ENCODE measurements at places on chromosomes 12 and 14. TPM values are rescaled to one million over a fixed set of nuclear protein-coding genes. Genes with fewer than 3 reads are reported as not detected.

DNA sequence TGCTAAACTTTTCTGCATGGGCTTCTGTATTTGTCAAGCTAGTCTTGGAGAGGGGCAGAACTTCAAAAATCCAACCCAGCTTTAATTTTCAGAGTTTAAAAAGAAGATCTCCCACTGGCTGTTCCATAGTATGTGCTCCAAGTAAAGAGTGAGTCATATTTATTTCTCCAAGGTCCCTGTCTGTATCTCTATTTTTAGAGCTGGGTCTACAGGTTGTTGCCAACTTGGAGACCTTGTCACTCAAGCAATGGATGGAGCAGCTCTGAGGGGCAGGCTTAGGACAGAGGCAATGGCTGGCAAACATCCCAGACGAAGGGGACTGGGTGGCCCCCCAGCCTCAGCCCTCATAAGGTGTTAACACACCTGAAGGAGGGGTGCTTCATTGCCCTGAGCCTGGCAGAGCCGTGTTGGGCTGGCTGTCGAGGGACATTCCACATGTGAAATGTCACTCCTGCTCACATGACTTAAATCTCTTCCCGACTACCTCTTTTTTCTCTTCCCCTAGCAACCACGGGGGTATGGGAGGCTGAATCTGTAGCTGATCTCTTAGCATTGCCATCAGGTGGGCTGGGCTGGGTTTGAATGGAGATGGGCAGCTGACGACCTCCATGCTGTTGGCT lies 103.1 kb downstream of the SMOC1 start:
- H3K27me3 ChIP-seq = no peaks in the 10 kb centered on the region
- no peaks in the 10 kb centered on the region for H3K4me1 ChIP-seq
- no peaks in the 10 kb centered on the region for H3K36me3 ChIP-seq
- H3K4me3 ChIP-seq = no peak overlapping the region

DNA sequence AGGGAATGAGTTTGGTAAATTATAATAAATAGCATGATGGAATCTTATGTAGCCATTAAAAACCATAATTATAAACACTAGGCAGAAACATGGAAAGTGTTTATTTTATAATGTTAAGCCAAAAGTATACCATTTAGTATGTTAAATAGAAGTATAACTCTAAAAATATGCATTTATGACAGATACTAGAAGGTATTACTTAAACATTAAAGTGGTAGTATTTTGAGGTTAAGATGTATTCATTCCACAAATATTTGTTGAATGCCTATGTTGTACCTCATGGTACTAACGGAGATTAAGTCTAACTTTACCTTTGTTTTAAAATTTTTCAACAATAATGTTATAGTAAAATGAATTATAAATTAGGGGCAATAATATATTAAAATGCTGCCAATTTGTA lies 24.1 kb downstream of the TTC8 start:
- no peaks in the 10 kb centered on the region for H3K27me3 ChIP-seq
- H3K27ac ChIP-seq = no peak overlapping the region
- no peak overlapping the region for H3K4me3 ChIP-seq
- H3K36me3 ChIP-seq = no peaks in the 10 kb centered on the region
- no peak for DNase-seq

DNA sequence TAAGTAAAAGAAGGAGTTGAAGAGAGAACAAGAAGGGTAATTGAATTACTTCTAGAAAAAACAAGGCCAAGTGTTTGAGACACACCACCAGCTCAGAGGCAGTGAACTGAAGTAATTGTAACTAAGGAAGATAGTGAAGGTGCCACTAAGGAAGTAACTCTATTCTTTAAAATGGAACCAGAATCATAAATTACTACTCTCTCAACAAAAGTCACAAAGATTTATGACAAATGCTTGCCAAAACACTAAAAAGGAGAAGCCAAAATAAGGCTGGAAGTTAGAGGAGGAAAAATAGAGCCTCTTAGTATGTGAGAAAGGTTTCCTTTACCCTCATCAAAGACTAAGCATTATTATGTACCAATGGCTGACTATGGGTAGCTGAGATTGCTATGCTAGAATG lies 208.5 kb downstream of the MDGA2 start:
- no peak overlapping the region for H3K27ac ChIP-seq
- H3K36me3 ChIP-seq = no peaks in the 10 kb centered on the region
- no peak for DNase-seq
- H3K4me3 ChIP-seq = no peak overlapping the region

Gene EEA1
- total RNA-seq = 23.6 TPM

GRCh38 chr14:79997509-79998208 lies 213.6 kb downstream of the DIO2 start:
- H3K4me1 ChIP-seq = no peaks in the 10 kb centered on the region
- no peaks in the 10 kb centered on the region for H3K36me3 ChIP-seq

Gene CCDC175
- not detected for total RNA-seq

Gene DIO3
- not detected for total RNA-seq

GRCh38 chr12:49366652-49367380 lies 446 bp upstream of the SPATS2 start:
- peak overlapping the region; percentile 82 for H3K4me3 ChIP-seq
- no peaks in the 10 kb centered on the region for H3K27me3 ChIP-seq
- peak overlapping the region; percentile 91 for H3K27ac ChIP-seq
- H3K4me1 ChIP-seq = peaks cover 20% of the 10 kb centered on the region

Data from CD8-positive, alpha-beta memory T cell (primary cell).